ENCODE measurements at places on chromosomes 2 and 18.

DNA sequence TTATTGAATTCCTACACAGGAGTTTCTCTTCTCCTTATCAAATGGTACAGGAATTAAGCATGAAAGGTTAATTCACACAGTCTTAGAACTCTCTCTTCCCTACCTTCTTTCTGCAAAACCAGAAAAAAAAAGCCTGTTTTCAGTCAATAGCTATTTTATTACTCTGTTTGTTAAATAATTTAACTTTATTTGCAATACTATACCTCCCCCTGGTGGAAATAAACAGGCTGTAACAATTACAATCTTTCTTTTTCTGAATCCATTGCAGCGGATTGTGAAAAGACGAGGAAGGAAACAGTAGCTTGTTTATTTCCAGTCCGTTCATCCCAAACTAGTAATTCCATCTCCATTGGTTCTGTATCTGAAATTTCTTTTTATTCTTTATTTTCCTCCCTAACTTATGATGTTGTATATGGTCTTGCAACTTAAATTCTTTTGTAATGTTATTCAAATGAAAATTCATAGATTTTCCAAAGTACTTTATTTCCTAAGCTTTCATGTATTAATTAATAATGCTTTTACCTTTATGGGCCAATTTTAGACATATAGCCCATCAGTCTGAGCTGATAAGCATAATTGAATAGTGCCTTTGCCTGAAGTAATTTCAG lies 165.2 kb downstream of the SH3BP4 start:
- DNase-seq = peak; percentile 37

GRCh38 chr2:74104839-74105238 lies 42.9 kb downstream of the BOLA3 start:
- no peak for DNase-seq

GRCh38 chr2:221347471-221347870 lies 224.6 kb downstream of the EPHA4 start:
- DNase-seq = no peak

DNA sequence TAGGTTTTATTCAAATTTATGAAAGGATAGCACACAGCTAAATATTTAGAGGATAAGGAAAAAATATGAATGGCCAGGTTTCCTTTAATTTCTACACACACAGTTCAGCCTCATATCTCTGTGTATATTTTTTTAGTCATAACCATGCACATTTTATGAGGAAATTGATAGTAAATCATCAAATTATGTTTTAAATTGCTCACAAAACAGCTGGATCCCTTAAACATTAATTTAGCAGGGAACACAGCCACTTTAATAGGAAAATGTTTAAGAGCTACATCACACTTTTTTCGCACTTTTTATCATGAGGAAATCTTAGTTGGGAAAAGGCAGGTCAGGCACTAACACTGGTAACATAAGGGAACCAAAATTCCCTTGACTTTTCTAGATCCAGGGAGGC lies 65.4 kb downstream of the PDE1A start:
- DNase-seq = no peak
